ENCODE measurements at places on chromosomes 1 and 21. TPM values are rescaled to one million over a fixed set of nuclear protein-coding genes. Genes with fewer than 3 reads are reported as not detected.
A peak's percentile ranks its signal among the peaks of the same experiment; 100 is the strongest.

TAS1R1 gene
- not detected for total RNA-seq

DARS2 gene
- 12.2 TPM for total RNA-seq

MXRA8 gene
- 18.2 TPM for total RNA-seq

WNT3A gene
- total RNA-seq, result 0.45 TPM

- DNase-seq, result no peak
Measured at GRCh38 chr1:11997081-11997850, 17.0 kb downstream of the MFN2 start.

GRCh38 chr1:12059722-12060464, 3.2 kb upstream of the TNFRSF8 start:
- no peak for DNase-seq

DNA sequence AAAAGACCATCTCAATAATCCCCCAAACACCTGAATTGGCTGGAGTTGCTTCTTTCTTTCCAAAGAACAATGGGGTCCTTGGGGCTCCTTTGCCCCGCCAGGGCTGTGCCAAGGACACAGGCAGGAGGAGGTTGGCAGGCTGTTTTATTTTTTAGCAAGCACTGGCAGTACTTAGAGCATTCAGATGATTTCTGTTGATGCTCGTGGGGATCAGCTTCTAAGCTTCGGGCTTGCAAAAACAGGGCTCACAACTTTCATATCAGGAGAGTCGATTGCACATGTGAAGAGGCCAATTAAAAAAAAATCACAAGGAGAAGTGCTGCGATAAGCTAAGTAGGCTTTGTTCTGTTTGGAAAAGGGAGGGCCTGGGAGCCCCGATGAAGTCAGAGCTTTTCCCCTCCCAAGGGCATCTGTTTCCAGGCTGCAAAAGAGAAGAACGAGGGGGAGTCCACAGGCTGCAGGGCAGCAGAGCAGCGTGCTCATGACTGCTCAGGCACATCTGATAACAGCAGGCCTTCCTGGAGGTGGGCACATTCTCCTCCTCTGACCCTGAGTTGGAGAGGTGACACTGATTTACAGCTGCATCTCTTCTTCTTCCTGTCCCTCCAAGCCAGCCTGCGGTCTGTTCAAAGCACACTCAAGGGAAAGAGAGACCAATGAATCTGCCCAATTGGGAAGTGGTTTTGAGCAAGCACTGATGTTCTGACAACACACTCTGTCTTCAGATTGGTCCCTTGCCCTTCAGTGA, 27.3 kb upstream of the BCAR3 start:
- no peak for DNase-seq

DNA sequence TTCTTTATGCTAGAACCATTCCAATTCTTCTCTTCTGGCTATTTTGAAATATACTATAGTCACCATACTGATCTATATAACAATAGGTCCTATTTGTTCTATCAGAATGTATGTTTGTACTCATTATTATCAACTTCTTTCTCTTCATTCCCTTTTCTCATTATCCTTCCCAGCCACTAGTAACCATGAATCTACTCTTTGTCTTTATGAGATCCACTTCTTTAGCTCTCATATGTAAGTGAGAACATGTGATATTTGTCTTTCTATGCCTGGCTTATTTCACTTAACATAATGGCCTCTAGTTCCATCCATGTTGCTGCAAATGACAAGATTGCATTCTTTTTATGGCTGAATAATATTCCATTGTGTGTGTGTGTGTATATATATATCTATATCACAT, 31.7 kb upstream of the RC3H1 start:
- DNase-seq, result no peak

DNA sequence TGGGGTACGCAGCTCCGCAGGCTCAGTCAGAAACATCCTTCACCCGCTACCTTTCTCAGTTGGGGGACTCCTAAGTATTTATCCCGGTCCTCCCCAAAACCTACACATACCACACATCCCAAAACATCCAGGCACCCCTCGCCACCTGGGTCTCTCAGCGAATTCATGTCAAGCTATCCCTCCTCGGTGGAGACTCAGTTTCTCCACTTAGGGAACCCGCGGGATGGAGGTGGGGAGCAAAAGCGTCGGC, 1.3 kb upstream of the ZBTB7B start:
- no peak for DNase-seq

GRCh38 chr1:245997471-245998258, 509.4 kb downstream of the SMYD3 start:
- DNase-seq, result peak; percentile 34
